Hematopoietic multipotent progenitor cell (in vitro differentiated cells): ENCODE measurements at places on chromosomes 3 and 15.

GRCh38 chr15:45821390-45821789, 186.6 kb downstream of the SQOR start:
- DNase-seq, result no peak

- no peak for DNase-seq
These were observed 35.8 kb upstream of the ATOSA start for GRCh38 chr15:52714968-52715367.

GRCh38 chr3:113247675-113248458, 36.5 kb downstream of the BOC start:
- DNase-seq, result no peak

GRCh38 chr3:146505516-146505915, 36.2 kb upstream of the PLSCR2 start:
- DNase-seq, result no peak
